ENCODE measurements at places on chromosomes 7 and 10.

GRCh38 chr10:1116696-1117280 is 60.6 kb downstream of the WDR37 start:
- DNase-seq = no peak

GRCh38 chr10:42939237-42939636 is 137.6 kb upstream of the RET start:
- no peak for DNase-seq

GRCh38 chr7:77258014-77258413 is 58.4 kb upstream of the FGL2 start:
- DNase-seq = peak; percentile 43

DNA sequence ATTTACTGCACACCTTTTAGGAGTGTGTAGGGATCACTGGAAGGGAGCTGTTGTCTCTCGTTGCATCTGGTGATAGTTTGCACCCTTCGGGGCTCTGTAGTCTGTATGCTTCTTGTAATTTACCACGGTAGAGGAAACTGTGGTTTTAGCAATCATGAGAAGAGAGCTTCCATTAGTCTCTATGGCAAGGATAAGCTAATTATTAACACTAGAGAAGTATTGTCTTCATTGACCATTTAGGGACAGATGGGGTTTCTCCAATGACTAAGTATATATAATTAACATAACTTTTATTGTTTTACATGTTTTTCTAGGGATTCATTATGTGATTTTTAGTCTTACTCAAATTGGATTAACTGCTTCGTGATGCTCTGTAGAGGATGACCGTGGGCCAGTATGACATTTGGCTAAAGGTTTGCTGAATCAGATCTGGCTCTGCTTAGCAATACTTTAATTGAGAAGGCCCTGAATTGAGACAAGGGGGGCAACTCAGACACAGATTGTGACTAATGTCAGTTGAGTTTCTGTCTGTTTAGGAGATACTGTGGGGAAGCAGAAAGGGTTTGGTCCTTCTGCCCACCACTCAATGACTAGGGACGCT is 8.7 kb downstream of the SLC18A2 start:
- no peak for DNase-seq

GRCh38 chr10:95574649-95575365 is 13.6 kb upstream of the SORBS1 start:
- DNase-seq = no peak

- DNase-seq = peak; percentile 17
Observed at GRCh38 chr10:17248964-17249363, 20.9 kb downstream of the VIM start.

DNA sequence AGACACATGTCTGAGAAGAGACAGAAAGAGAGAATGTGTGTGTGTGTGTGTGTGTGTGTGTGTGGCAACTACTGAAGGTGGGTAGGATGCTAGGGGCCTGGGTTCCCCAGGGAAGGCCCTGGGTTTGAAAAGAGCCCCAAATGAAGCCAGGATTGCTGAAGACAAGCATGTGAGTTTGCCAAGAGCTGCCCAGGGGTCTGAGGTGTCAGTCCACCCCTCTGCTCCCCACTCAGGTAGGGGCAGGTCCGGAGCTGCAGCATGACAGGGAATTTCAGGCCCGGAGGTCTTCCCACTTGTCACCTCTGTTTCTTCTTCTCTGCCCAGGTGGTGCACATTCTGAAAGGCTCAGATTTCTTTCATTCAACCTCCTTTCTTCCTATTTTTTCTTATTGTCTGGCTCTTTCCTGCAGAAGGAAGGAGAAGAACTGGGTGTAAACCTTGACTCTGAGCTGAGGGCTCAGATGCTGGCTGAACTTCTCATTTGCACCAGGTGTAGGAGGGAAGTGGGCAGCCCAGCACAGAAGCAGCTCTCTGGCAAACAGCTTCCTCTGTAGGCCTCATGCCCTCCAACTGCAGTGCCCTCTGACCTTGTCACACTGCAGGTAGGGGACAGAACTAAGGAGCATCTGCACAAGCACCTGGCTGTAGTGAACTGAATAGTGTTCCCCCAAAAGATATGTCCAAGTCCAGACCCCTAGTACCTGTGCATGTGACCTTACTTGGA is 79.6 kb upstream of the LRRC4 start:
- no peak for DNase-seq

- DNase-seq = no peak
Observed at GRCh38 chr7:157687158-157687557, 350.4 kb downstream of the DNAJB6 start.

DNA sequence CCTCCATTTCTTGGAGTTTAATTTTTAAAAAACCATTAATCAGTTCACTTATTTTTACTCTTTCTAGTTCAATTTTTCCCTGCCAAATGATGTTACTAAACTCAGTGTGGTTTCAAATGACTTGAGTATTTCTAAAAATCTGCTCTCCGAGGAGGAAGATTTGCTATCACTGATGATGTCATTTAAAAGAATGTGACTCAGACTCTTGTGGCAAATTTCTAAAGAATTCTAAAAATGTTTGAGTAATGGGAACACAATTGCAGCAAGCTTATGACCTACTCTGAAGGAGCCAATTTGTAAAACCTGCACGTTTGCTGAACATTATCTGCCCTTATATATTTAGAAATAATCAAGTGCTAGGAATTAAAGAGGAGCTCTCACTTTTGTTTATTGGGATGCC is 88.6 kb downstream of the SPAG6 start:
- DNase-seq = peak; percentile 94

- DNase-seq = no peak
Observed at GRCh38 chr10:132551093-132551807, 13.7 kb downstream of the INPP5A start.

GRCh38 chr7:108137993-108138392 is 7.8 kb upstream of the LAMB4 start:
- DNase-seq = no peak

DNA sequence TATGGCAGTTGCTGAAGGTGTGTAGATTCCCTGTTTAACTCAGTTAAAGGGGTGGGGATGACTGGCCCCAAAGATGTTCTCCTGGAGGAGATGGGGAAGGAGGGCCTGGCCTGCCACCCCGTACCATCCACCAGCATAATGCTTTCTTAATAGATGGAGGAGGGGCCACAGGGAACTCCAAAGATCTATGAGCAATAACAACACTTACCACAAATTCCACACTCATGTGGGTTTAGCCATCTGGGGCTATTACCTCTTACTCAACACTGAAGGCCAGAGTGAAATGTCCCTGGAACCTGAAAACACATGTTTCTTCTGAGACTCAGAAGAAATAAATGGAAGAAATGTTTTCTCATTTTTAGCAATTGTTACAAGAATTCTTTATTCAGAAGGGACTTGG is 259.0 kb downstream of the CXCL12 start:
- DNase-seq = peak; percentile 65

DNA sequence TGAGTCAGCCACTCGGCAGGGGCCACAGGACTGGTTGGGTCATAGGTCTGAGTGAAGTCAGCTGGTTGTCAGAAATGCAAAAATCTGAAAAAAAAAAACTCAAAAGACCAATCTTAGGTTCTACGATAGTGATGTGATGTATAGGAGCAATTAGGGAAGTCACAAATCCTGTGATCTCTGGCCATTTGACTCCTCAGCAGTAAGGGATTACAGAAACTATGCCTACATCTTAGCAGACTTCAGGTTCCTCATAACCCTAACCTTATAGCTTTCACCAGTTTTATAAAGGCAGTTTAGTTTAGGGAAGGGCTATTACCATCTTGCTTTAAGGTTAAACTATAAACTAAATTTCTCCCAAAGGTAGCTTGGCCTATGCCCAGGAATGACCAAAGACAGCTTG is 163.1 kb upstream of the HGF start:
- no peak for DNase-seq

DNA sequence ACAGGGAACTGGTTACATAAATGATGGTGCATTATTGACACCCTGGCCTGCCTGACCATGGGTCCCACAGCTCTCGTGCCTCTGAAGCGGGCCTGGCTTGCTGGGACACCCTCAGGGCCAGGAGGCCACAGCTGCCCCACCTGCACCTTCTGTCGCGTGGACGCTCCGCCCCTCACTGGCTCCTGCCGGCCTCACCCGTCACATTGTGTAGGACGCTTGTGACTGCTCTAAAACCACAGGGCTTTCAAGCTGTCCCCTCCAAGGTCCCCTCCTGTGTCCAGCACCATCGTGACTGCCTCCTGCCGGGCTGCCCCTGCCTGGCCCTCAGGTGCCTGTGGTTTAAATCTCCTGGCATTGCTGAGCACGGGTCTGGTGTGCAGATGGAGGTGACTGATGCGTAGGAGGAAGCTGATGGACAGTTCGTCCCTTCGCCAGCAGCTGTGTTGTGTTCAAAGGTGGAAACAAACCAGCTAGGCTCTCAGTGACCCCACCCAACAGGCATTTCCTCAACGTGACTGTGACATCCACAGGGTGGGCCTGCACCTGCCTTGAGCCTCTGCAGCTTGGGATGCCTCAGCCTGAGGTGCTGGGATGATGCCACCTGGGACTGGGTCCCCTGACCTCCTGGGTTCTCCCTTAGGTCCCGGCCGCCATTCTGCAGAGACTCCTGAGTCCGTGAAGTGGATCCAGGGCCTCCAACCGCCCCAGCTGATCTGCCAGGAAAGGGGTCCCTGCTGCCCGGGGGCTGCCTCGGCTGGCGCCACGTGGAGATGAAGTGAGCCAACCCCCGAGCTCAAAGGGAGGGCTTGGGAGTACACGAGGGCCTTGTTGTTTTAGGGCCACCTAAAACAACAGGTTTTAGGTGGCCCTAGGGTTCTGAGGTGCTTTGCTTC is 148.5 kb downstream of the WDR37 start:
- DNase-seq = no peak

- DNase-seq = peak; percentile 2
Observed at GRCh38 chr10:23826421-23826820, 382.5 kb upstream of the KIAA1217 start.
